Jurkat, Clone E6-1 (cell line): ENCODE measurements at places on chromosomes 4 and X.

DNA sequence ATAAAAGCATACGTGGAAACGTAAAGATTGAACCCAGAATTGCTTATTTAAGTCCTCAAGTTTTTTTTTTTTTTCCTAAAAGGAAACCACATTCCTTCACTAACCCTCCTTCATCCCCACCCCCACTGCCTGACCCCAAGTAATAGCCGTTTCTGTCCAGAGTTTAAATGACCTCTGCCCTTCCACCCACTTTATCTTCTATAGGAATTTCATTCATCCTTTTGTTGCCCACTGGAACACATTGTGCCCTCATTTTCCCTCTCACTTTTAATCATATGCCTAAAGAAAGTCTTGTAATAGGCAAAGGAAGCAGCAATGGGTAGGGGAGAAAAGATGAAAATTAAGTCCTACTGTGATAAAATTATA, 62.7 kb downstream of the SH3RF1 start:
- no peak for DNase-seq

DNA sequence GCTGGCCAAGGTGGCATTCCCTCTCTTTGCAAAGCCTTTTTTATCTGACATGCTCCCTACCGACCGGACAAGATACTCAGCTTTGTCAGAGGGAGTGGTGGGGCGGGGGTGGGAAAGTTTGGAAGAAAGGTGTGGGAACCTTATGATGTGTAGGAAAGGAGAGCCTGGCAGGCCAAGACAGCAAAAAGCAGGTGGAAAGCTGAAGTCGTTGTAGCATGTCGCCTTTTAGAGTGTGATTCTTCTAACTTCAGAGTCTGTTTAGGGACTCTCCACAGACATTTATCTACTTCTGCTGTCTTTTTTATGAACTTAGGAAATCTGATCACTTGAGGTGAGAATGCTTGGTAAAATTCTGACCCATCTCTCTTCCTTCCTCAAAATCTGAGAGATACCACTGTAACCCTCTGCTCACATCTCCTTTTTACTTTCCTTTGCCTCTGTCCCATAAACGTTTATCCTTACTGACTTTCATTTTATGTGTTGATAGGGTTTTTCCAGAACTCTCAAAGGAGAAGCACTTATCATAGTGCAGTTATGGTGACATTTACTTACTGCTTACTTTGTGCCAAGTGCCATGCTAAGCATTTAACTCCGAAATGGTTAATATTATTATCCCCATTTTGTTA, 8.2 kb upstream of the RUFY3 start:
- no peak for DNase-seq

GRCh38 chrX:15522464-15522863, 21.9 kb downstream of the BMX start:
- DNase-seq: no peak

- DNase-seq: no peak
Observed at GRCh38 chrX:53255738-53256191, 25.6 kb downstream of the IQSEC2 start.

GRCh38 chr4:6277139-6277802, 7.6 kb downstream of the WFS1 start:
- no peak for DNase-seq

GRCh38 chr4:86242677-86243076, 117.2 kb downstream of the MAPK10 start:
- no peak for DNase-seq
